ENCODE measurements at places on chromosomes 1 and 21. TPM values are rescaled to one million over a fixed set of nuclear protein-coding genes. Genes with fewer than 3 reads are reported as not detected.

The IGSF3 gene
- total RNA-seq: 47.0 TPM

The CHI3L2 gene
- 5.5 TPM for total RNA-seq

The LRRC53 gene
- not detected for total RNA-seq

The HCN3 gene
- total RNA-seq: 1.7 TPM
